ENCODE measurements at places on chromosomes 2 and 18.

DNA sequence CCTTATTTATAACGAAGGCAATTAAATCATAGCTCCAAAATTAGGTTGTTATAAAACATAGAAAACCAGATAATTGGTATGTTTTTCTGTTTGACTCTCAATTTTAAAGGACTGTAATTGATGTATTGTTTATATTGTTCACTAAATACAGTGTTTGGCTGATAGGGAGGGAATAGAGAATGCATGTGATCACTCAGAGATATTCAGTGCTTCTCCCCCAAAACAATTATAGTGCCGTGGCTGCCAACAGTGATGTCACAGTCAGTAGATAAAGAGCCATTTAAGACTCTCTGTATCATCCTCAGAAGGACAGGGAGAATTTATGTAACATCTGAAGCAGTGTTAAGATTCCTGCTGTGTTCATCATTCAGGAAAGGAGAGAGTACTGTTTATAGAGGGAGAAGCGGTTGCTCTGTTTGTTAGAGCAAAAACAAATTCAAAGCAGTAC, 69.6 kb downstream of the PHLPP1 start:
- no peak for DNase-seq

DNA sequence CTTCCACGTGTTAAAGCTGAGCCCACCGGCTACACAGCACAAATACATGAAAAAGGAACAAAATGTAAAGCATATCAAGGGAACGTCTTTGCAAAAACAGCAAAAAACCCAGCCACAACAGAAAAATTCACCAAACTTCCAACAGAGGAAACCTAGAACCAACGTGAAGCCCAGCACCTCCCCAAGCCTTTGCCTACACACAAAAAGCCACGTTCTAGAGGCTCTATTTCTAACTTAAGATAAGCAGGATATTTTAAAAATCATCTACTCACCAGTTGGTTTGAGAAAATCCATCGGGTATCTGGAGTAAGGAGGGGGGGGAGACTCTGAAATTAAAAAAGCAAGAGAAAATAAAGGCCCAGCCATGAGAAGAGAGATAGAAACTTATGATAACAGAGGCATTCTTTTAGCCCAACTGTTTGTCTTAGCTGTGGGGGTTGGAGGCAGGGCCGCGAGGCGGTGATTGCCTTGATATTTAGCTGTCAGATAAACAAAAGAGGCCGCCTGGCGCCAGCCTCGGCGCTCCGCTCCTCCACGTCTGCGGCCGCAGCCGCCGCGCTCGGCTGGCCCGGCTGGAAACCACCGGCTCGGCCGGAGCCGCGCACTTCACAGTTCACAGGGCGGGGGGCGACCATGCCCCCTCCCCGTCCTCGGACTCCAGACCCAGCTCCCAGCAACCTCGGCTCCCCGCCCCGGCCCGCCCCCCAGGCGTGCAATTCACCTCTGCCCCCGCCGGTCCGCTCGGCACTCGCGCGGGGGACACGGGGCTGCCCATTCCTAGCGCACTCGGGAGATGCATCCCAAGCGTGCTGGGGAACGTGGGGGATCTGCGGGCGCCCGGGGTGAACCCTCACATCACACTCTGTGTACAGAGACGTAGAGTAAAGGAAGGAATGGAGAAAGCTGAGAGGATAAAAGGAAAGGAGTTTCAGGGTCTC, 2.4 kb downstream of the SMAD7 start:
- no peak for DNase-seq

GRCh38 chr2:175054340-175054739, 49.2 kb upstream of the CHN1 start:
- DNase-seq, result no peak

DNA sequence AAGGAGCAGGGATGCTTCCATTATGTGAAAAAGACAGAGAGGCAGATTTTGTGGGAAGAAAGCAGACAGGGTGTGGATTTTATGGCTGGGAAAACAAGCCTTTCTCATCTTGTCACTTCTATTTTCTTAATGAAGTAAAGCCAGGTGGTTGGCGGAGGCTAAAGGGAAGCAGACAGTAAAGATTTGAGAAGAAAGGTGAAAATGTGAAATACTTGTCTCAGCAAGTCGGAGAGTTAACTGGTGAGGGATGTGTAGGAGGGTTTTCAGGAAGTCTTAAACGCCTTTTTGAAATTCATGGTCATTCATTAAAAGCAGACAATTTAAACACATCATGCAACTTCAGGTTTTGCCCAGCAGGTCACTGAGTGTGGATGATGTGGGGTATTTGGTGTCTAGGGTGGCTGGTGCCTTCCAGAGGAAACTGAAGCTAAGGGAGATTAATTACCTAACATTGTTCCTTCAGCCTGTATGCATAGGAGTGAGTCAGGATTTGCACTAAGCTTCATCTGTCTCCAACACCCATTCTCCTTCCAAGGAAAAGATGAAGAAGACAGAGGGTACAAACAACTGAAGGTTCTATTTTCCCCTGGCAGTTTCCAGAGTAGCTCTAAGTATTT, 20.7 kb downstream of the SLC14A2 start:
- no peak for DNase-seq

GRCh38 chr18:26487437-26487836, 60.9 kb downstream of the KCTD1 start:
- DNase-seq, result no peak

- DNase-seq, result no peak
These were observed 60.0 kb downstream of the RNF144A start for GRCh38 chr2:6977113-6977741.

DNA sequence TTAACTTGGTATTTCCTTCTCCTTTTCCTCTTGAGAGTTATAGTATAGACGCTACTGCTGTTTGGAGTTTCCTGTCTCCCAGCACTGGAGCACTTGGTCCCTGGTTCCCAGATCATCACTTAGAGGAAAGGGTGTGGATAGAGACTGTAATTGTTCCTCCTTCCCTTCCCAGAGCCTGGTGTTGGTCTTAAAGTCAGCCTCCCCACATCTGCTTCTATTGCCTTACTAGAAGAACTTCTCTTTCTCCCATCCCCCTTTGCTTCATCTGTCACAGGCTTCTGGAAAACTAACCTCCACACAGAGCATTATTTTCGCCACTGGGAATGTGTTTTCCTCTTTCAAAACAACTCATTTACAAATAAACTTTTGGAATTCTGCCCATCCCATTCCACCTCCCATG, 131.0 kb downstream of the CCDC85A start:
- no peak for DNase-seq

- no peak for DNase-seq
These were observed 65.1 kb downstream of the TMEM182 start for GRCh38 chr2:102826904-102827303.

GRCh38 chr2:53422979-53423378, 344.6 kb upstream of the CHAC2 start:
- peak; percentile 21 for DNase-seq

- no peak for DNase-seq
These were observed 364.5 kb upstream of the CDH2 start for GRCh38 chr18:28541276-28541930.

DNA sequence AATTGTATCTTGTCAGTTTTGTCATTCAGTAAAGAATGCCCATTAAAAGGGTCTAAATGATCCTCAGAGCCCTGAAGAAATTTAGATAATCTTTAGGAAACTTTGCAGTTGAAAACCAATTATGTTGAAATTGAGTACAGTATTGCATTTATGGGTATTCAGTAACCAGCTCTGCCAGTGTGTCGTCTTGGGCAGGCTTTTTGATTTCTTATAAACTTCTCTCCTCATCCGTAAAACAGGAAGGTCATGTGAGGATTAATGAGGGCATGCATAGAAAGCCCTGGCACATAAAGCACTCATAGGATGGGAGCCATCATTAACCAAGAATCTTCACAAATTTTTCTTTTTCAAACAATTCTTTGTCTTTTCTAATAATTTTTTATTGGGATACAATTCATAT, 14.8 kb downstream of the PNO1 start:
- DNase-seq, result no peak

GRCh38 chr2:70546376-70546775, 7.2 kb downstream of the TGFA start:
- no peak for DNase-seq

DNA sequence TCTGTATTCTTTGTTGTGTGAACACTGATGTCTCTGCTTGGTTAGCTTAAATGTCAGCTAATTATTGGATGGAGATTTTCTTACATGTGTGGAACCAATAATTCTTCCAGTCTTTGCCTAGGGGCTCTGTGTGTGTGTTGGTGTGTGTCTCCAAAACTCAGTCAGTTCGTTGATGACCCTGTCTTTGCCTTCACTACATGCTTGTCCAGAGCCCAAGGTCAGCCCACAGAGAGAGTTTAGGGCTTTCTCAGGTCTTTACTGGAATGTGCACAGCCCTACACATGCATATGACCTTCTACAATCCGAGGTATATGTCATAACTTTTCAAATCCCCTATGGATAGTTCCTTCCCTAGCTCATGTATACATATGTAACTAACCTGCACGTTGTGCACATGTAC, 74.1 kb upstream of the LDAH start:
- no peak for DNase-seq

GRCh38 chr2:16680304-16680703, 14.7 kb upstream of the CYRIA start:
- no peak for DNase-seq

- DNase-seq, result no peak
These were observed 40.6 kb upstream of the HDAC4 start for GRCh38 chr2:239441261-239442078.

DNA sequence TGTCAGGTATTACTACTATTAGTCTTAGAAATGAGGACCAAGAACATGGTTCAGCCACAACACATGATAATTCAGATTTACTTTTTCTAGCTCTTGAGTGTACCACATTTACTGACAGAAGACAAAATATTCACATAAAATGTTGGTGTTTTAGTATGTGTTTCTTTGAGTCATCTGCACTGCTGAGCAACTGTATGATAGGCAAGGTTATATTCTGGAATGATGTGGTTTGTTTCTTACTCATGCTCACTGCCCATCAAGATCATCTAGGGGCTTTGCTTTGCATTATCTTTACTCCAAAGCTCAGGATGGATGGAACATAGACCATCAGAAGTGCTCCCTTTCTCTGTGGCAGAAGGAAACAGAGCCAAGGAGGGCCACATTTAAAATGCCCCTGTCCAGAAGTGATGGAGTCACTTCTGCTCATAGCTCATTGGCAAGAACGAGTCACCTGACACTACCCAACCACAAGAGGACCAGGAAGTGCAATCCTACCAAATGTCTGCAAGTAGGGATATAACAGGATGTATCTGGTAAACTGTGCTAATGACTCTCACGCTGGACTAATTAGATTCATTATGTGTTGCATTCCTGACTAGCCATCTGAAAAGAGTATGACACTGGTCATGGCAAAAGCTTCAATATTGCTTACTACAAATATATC, 81.5 kb downstream of the DIS3L2 start:
- DNase-seq, result no peak

- no peak for DNase-seq
These were observed 19.6 kb downstream of the CERS6 start for GRCh38 chr2:168475636-168476035.
